NCI-H446 (cell line): ENCODE measurements at places on chromosomes 11 and 22.

GRCh38 chr11:19428206-19429002 lies 187.7 kb upstream of the E2F8 start:
- no peak for DNase-seq

- no peak for DNase-seq
Measured at GRCh38 chr11:70482529-70482917, 84.2 kb downstream of the CTTN start.

GRCh38 chr22:29954203-29954855 lies 71.4 kb downstream of the MTMR3 start:
- DNase-seq: no peak

- no peak for DNase-seq
Measured at GRCh38 chr11:91081440-91082043, 858.7 kb upstream of the CHORDC1 start.

DNA sequence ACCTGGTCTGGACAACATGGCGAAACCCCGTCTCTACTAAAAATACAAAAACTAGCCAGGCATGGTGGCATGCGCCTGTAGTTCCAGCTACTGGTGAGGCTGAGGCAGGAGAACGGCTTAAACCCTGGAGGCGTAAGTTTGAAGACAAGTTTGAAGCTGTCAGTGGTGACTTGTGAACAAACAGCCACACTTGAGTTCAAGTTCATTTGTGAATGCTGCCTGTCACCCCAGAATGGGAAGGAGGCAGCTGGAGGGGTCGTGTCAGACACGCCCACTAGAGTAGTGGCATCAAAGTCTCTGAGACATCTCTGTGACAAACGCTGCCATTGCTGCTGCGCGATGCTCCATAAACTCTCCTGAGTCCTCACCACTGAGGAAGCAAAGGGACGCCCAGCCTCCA lies 74.2 kb downstream of the DGCR2 start:
- no peak for DNase-seq

DNA sequence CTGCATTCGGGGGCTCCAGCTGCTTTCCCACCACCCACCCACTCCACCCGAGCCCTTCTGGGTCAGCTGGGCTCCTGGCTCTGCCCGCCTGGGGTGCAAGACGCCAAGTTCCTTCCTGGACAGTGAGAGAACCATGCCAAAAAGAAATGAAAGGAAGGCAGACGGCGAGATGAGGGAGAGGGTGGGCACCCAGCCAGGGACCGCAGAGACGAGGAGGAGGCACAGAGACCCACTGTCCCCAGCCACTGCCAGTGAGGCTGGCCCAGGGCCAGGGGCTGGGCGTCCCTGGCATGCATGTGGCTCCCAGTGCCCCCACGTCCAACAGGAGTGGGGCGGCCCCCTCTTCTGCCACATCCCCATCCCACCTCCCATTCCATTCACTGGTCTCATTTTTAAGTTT lies 10.8 kb upstream of the CD81 start:
- peak; percentile 56 for DNase-seq
